A549 treated with DMSO at 1 μM for 4 hours (cell line): ENCODE measurements at places on chromosomes 3 and 15. TPM values are rescaled to one million over a fixed set of nuclear protein-coding genes. Genes with fewer than 3 reads are reported as not detected.

Gene CYP8B1
- not detected in 5 replicates for total RNA-seq

Gene POLQ
- total RNA-seq = 7.0 to 8.3 TPM (median 7.5 TPM) in 5 replicates

Gene LMAN1L
- total RNA-seq = not detected in 5 replicates

Gene SLC12A1
- total RNA-seq = not detected in 5 replicates

Gene ADGRG7
- not detected in 5 replicates for total RNA-seq

Gene ADAMTS17
- total RNA-seq = 0.03 to 0.41 TPM (median 0.17 TPM) in 5 replicates

Gene CCR9
- total RNA-seq = not detected in 5 replicates

Gene SLC51A
- not detected in 5 replicates for total RNA-seq

Gene IL20RB
- total RNA-seq = 0.77 to 1.2 TPM (median 0.84 TPM) in 5 replicates

Gene P2RY1
- total RNA-seq = 0.33 to 0.46 TPM (median 0.45 TPM) in 5 replicates

Gene ZNF80
- not detected in 5 replicates for total RNA-seq

Gene PLA2G4D
- not detected in 5 replicates for total RNA-seq

Gene PLCH1
- 1.0 to 1.6 TPM (median 1.2 TPM) in 5 replicates for total RNA-seq

Gene CDCP1
- total RNA-seq = 15.3 to 20.0 TPM (median 17.6 TPM) in 5 replicates

Gene IQCF5
- total RNA-seq = not detected in 5 replicates

Gene GOLGA8R
- 0.18 to 0.29 TPM (median 0.20 TPM) in 4 of 5 replicates, not detected in the other for total RNA-seq

Gene ST3GAL6
- 0.69 to 0.82 TPM (median 0.71 TPM) in 5 replicates for total RNA-seq

Gene UNC13C
- not detected in 5 replicates for total RNA-seq

Gene ZPLD1
- 0.04 to 0.07 TPM (median 0.06 TPM) in 4 of 5 replicates, not detected in the other for total RNA-seq

Gene ZDHHC19
- 0.21 to 0.23 TPM in 2 of 5 replicates, not detected in the others for total RNA-seq

Gene TTLL13
- 0.14 to 0.16 TPM (median 0.15 TPM) in 4 of 5 replicates, not detected in the other for total RNA-seq

Gene CKMT1B
- total RNA-seq = 2.5 to 4.8 TPM (median 4.2 TPM) in 5 replicates

Gene RASGRF1
- 0.22 to 0.55 TPM (median 0.39 TPM) in 5 replicates for total RNA-seq

Gene SCG5
- 1.6 to 3.7 TPM (median 2.2 TPM) in 5 replicates for total RNA-seq

Gene GOLGA8H
- total RNA-seq = 1.9 to 2.9 TPM (median 2.6 TPM) in 5 replicates

Gene TMEM212
- not detected in 5 replicates for total RNA-seq

Gene SEMA7A
- total RNA-seq = 2.9 to 4.6 TPM (median 3.4 TPM) in 5 replicates

Gene FGD5
- total RNA-seq = 0.05 to 0.15 TPM (median 0.09 TPM) in 4 of 5 replicates, not detected in the other

Gene OXTR
- total RNA-seq = 7.8 to 11.7 TPM (median 10.2 TPM) in 5 replicates

Gene OR4M2
- total RNA-seq = not detected in 5 replicates

Gene RPL14
- 740 to 776 TPM (median 756 TPM) in 5 replicates for total RNA-seq

Gene RBPMS2
- total RNA-seq = 7.5 to 9.4 TPM (median 8.4 TPM) in 5 replicates

Gene SPRED1
- 8.2 to 12.2 TPM (median 9.9 TPM) in 5 replicates for total RNA-seq

Gene CLDN1
- total RNA-seq = 28.6 to 35.6 TPM (median 30.3 TPM) in 5 replicates

Gene C3orf52
- 10.6 to 17.7 TPM (median 15.1 TPM) in 5 replicates for total RNA-seq

Gene RTP4
- total RNA-seq = not detected in 5 replicates

Gene CPA3
- total RNA-seq = not detected in 5 replicates

Gene XYLB
- 3.0 to 5.7 TPM (median 4.9 TPM) in 5 replicates for total RNA-seq

Gene ITGA11
- 2.9 to 8.7 TPM (median 6.3 TPM) in 5 replicates for total RNA-seq

Gene MAP1A
- 0.75 to 0.99 TPM (median 0.84 TPM) in 5 replicates for total RNA-seq

Gene PPM1M
- total RNA-seq = 3.9 to 5.7 TPM (median 5.0 TPM) in 5 replicates

Gene ADAMTSL3
- 0.31 to 0.76 TPM (median 0.48 TPM) in 5 replicates for total RNA-seq

Gene POTEB
- not detected in 5 replicates for total RNA-seq
